ENCODE measurements at places on chromosomes 11 and 22. TPM values are rescaled to one million over a fixed set of nuclear protein-coding genes. Genes with fewer than 3 reads are reported as not detected.

KDM4E gene
- not detected for total RNA-seq

DNA sequence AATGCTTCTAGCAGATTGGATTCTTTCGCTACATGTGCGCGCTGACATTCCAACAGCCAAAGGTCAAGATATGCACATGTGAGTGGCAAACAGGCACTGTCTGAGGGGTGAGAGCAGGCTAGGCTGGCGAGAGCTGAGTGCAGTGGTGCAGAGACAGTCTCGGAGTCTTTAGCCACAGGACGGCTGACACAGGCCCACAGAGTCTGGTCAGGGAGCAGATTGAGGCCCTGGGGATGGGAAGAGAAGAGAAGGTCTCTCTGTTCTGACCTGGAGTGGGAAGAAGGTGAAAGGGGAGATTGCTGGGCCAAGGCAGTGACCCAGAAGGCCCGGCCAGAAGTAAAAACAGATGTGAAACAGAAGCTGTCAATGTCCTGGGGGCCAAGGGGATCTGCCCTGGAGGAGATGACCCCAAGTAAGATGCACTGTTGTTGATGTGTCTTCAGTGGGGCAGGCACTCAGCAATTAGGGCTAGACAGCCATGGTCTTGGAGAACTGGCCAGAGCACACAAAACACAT is 197.8 kb downstream of the ETS1 start:
- DNase-seq = no peak

DNA sequence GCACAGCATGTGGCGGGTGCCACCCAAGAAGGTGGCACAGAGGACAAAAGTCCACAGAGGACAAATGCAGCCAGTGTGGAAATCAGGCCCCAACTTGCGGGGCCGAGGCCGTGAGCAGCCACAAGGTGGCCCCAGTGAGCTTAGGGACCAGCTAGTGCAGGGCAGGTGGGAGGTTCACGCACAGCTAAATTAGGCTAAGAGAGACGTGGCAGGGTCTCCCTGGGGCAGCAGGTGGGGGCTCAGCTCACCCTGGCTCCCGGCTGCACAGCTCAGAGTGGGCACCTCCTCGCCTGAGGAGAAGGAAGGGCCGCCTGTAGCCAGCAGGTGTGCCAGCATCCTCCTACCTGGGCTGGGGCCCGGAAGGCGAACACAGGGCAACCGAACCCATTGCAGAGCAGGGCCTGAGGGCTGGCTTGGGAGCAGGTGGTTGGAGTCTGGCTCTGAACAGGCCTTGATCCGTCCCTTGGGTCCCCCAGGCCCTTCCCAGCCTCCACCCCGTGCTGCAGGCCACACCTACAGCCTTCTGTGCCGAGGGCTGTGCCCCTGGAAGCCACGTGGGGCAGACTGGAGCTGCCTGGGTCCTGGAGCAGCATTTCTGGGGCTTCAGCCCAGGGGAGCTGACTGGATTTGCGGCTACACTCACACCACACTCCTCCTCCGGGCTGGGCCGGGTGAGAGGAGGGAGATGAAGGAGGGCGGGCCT is 26.1 kb upstream of the CELSR1 start:
- peak; percentile 71 for DNase-seq

- DNase-seq = no peak
Observed at GRCh38 chr22:48860557-48860956, 967.1 kb downstream of the BRD1 start.

GRCh38 chr11:72238040-72238450 is 5.9 kb downstream of the PHOX2A start:
- no peak for DNase-seq

DNA sequence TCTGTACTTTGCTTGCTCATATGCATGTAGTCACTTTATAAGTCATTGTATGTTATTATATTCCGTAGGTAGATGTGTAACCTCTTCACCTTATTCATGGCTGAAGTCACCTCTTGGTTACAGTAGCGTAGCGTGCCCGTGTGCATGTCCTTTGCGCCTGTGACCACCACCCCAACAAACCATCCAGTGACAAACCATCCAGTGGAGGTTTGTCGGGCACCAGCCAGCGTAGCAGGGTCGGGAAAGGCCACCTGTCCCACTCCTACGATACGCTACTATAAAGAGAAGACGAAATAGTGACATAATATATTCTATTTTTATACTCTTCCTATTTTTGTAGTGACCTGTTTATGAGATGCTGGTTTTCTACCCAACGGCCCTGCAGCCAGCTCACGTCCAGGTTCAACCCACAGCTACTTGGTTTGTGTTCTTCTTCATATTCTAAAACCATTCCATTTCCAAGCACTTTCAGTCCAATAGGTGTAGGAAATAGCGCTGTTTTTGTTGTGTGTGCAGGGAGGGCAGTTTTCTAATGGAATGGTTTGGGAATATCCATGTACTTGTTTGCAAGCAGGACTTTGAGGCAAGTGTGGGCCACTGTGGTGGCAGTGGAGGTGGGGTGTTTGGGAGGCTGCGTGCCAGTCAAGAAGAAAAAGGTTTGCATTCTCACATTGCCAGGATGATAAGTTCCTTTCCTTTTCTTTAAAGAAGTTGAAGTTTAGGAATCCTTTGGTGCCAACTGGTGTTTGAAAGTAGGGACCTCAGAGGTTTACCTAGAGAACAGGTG is 11.1 kb downstream of the CCND1 start:
- no peak for DNase-seq

GRCh38 chr11:3920148-3920852 is 64.8 kb downstream of the STIM1 start:
- peak; percentile 76 for DNase-seq
